CD4-positive, alpha-beta T cell treated with Interferon gamma for 1 hour (primary cell): ENCODE measurements at places on chromosomes 1 and 21.

- DNase-seq: no peak
Measured at GRCh38 chr21:38402291-38402690, 96.0 kb downstream of the ERG start.

DNA sequence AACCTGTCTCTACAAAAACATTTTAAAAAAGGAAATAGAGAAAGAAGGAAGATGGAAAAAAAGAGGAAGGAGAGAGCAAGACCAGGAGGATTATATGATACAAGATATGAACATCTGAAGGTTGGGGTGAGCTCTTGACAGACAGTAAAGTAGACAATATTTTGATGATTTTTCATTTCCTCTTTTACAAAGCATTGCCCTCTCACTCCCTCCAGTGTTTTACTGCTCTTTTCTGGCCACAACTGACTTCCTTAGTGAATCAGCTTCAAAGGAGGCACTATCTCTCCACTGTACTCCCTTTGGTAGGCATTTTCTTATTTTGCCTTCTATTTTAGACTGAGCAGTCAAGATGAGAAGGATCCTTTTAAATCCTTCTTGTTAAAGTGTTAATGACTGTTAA lies 296.7 kb downstream of the KCTD3 start:
- no peak for DNase-seq

- no peak for DNase-seq
Measured at GRCh38 chr1:169109561-169110134, 3.2 kb downstream of the ATP1B1 start.

- DNase-seq: peak; percentile 51
Measured at GRCh38 chr1:27403065-27403726, 10.8 kb downstream of the GPR3 start.

DNA sequence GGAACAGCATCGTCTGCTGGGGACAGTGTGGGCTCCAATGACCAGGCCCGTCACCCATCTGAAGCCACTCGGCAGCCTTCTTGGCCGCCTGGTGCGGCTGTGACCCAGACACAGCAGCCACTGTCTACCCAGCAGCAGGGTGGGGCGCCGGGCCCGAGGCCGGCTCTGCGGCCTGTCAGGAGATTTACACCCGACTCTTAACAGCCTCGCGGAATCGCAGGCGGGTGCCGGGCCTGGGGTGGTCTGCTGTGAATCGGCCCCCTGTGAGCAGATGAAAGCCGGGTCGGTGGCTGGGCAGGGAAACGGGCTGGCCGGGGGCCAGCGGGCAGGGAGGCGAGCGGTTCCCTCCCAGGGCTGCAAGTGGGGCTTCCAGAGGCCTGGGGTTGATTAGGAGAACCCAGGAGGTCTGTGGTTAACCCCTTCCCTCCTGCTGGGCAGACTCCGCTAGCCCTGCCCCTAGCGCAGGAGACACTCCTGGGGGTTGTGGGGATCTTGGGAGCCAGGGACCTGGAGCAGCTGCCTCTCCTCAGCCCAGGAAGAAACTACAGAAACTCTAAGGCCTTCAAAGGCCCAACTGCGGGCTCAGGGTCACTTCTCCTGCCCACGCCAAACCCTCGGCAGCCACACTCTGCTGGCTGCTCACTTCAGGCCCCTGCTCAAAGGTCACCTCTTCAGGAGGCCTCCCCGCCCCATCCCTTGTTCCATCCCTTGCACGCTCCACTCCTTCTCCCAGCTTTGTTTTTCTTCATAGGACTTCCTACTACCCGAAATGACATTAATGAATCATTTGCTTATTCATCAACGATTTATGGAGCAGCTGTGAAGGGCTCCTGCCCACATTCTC lies 15.6 kb downstream of the RUNX3 start:
- DNase-seq: no peak

GRCh38 chr1:4837752-4838151 lies 183.3 kb downstream of the AJAP1 start:
- DNase-seq: no peak

GRCh38 chr1:2145946-2146835 lies 48.4 kb downstream of the FAAP20 start:
- DNase-seq: no peak

GRCh38 chr21:36807422-36807928 lies 108.6 kb downstream of the SIM2 start:
- DNase-seq: no peak

GRCh38 chr1:185520188-185520920 lies 203.3 kb upstream of the IVNS1ABP start:
- DNase-seq: no peak

- no peak for DNase-seq
Measured at GRCh38 chr1:75522389-75522788, 88.5 kb downstream of the SLC44A5 start.

- no peak for DNase-seq
Measured at GRCh38 chr1:111213412-111213811, 13.0 kb upstream of the DENND2D start.

GRCh38 chr1:70051926-70052325 lies 153.5 kb downstream of the LRRC40 start:
- no peak for DNase-seq

GRCh38 chr1:22527555-22528296 lies 35.6 kb upstream of the EPHA8 start:
- DNase-seq: no peak

- no peak for DNase-seq
Measured at GRCh38 chr1:230643908-230644307, 1.6 kb downstream of the COG2 start.
